HAP-1 (cell line): ENCODE measurements at places on chromosomes 6 and 20.
A peak's percentile ranks its signal among the peaks of the same experiment; 100 is the strongest.

DNA sequence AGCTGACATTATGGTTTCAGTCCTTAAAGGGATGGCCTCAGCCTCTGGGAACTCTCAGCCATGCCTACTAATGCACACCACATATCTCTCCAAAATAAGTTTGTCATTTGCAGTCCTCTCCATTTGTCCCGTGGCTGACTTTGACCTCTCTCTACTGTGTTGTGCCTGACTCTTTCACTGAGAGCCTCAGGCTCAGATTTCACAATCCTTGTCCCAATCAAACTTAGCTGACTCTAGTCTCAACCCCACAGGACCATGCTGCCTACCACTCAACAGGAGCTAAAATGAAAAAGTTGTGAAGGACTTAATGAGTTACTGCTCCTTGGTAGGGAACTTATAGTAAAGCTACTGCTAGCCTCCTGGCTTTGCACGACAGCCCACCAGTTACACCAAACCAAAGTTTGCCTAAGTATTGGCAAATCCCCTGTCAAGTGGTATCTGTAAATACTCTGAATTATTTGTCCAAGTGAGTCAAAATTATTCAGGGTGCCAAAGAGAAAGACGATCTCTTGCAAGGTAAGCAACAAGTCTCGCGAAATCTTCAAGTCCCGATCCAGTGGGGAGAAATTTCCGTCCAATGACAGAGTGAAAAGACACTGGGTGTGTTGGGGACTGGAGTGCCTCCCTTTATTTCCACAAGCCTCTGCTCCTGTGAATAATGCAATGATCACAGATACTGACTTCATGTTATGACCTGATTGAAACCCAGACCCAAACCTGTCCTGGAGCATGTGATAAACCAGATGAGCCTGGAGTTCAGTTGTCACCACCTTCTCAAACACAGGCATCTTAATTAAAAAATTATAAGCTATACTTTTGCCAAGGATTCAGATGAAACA is 124.4 kb upstream of the FOXQ1 start:
- no peak for DNase-seq

DNA sequence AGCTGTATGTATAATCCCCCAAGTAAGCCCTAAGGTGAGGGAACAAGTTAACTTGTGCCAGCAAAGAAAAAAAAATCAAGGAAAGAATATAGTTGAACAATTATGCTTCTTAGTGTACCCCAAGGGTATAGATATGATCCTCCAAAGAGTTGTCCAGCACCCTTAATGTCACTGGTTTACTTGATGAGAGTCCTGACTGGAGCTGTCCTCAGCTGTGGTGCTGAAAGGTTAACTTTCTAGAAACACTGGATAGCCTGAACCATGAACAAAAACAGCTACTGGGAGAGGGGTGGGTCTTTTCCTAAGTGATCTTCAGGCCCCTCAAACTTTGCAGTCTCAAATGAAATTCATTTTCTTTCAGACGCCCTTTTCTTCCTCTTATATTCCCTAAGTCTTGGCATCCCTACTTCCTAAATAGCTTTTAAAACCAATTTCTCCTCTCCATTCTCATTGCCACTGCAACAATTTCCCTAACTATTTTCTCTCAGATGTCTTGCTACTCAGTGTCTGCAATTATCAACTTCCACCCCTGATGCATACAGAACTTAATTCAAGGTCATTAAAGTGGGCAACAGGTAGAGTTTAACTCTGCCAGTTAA is 83.5 kb upstream of the PROKR2 start:
- DNase-seq, result peak; percentile 43

- DNase-seq, result no peak
These were observed 705.2 kb upstream of the NRSN1 start for GRCh38 chr6:23420659-23421350.

DNA sequence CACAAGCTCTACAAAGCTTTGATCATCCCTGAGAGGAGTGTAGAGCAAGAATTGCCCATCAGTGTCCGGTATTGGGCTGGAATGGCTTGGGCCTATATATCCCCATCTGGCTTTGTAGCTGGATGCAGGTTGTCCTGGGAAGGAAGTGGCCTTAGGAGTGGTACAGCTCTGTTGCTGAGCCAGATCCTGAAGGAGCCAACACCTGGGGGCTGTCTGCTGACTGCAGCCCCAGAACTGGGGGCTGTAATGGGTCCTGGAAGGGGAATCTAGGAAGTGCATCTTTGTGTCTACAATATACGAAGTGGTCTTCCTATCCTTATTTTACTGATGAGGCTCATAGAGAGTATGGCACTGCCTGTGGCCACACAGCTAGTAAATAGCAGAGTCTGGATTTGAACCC is 145.9 kb downstream of the CDC5L start:
- DNase-seq, result no peak

DNA sequence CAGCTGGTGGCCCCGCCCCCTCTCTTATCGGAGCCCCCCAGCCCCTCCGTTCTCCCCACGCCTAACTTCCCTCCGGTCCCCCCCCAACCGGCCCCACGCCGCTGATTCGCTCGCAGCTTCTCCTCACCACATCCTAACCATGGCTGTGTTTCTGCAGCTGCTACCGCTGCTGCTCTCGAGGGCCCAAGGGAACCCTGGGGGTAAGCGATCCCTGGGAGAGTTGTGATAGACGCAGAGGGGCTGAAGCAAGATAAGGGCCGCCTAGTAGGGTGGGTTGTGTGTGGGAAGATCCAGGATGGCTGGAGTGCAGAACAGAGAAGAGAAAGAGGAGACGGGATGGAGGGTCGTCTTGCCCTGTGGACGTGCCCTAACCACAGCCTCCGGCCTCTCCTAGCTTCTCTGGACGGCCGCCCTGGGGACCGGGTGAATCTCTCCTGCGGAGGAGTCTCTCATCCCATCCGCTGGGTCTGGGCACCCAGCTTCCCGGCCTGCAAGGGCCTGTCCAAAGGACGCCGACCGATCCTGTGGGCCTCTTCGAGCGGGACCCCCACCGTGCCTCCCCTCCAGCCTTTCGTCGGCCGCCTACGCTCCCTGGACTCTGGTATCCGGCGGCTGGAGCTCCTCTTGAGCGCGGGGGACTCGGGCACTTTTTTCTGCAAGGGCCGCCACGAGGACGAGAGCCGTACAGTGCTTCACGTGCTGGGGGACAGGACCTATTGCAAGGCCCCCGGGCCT is at the start of gene MPIG6B:
Gene MPIG6B, plus strand, starts transcription at position 129 of the 735 bp plus-strand sequence. Its CDS starts 11 bp downstream, at position 140.
- no peak for DNase-seq

DNA sequence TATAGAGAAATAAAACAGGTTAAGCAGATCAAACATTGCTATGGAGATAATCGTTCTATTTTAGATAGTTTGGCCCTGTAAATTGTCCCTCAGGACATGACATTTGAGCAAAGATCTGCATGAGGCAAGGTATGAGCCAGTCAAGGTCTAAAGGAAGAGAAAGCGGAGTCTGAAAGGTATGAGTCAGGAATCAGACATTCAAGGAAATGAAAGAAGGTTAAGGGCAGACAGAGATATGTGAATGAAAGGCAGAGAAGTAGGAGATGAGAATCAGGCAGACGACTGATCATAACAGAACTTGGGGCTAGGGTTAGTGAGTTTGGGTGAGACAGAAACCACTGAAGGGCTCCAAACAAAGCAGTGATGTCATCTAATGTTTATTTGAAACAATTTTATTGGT is 775.8 kb downstream of the MAFB start:
- DNase-seq, result no peak

- DNase-seq, result no peak
These were observed 230.2 kb upstream of the FOXQ1 start for GRCh38 chr6:1081551-1082284.

- no peak for DNase-seq
These were observed 70.9 kb downstream of the ATP9A start for GRCh38 chr20:51697096-51697826.
